HFF-Myc (cell line): ENCODE measurements at places on chromosomes 7 and 10.

DNA sequence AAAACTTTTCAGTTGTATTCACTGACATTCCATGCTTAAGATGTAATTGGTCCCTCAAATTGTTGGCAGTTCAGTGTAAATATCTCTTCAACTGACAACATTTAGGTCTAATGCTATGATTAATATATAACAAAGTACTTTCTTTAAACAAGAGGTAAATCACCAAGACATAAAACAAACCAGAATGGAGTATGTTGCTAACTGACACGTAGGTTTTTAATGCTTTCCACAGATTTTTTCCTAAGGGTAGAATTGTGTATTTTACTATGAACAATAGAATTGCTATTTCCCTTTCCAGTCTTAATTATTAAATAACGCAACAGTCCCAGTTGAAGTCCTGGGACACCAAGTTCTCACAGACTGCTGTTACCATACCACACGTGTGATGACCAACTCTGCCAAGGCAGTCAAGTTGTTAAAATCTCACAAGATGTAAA, 4.1 kb downstream of the JCAD start:
- DNase-seq = no peak

DNA sequence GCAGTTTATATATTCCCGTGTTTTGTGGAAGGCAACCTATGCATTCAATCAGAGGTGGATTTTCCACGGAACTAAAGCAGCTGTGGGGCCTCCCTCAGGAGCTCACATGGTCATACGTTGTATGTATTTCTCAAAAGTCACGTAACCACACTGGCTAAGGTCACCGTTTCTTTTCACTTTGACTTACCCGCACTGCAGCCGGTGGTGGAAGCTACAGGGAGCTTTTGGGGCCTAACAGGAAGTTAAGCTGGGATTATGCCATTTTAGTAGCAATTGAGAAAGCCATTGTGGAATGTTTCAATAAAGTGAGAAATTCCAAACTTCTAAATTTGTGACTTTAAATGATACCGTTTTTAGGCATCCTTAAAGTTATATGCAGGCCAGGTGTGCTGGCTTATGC, 111.2 kb upstream of the KLF6 start:
- no peak for DNase-seq

DNA sequence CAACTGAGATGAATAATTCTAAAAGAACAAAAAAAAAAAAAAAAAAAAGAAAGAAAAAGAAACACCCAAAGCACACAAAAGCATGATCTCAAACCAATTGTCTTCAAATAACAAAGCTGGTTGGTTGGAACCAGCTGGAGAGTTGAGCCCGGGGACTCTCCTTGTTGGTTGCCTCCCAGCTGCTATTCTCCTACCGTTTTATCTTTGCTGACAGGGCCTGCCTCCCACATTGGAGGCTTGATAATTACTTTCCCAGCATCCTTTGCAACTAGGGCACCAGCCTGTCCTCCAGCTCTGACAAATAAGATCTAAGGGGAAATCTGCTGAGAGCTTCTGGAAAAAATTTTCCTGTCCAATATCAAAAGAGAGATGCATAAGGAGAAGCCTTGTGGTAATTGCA, 6.8 kb downstream of the PON1 start:
- DNase-seq = no peak

DNA sequence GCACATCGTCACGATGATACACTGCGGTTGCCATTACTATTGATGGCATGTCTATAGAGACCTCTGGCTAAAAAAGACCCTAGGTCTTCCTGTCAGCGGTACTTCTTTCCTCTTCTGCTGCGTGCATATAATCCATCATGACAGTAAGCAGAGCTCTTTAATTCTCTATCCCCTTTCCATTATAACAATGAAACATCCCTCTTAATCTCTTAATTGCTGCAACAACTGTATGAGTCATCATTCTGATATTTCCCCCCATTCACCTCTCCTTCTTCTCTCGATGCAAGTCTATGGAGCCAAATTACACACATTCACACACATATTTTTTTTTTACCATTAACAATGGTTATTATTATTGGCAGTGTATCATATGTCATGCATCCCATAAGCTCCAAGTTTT, 45.2 kb upstream of the AKR1E2 start:
- DNase-seq = no peak

GRCh38 chr7:1533547-1534329, 3.2 kb downstream of the MAFK start:
- DNase-seq = peak; percentile 69

- no peak for DNase-seq
These were observed 492 bp downstream of the COG5 start for GRCh38 chr7:107563081-107563774.

GRCh38 chr10:114576716-114577115, 81.4 kb downstream of the ABLIM1 start:
- DNase-seq = no peak
